T-cell (primary cell): ENCODE measurements at places on chromosomes 5 and 9.

- no peak for DNase-seq
These were observed 473.6 kb downstream of the KCTD16 start for GRCh38 chr5:144644317-144644716.

GRCh38 chr5:166342402-166342801 lies 1949.0 kb upstream of the WWC1 start:
- no peak for DNase-seq

- peak; percentile 75 for DNase-seq
These were observed 1.3 kb downstream of the CD74 start for GRCh38 chr5:150411245-150411979.

DNA sequence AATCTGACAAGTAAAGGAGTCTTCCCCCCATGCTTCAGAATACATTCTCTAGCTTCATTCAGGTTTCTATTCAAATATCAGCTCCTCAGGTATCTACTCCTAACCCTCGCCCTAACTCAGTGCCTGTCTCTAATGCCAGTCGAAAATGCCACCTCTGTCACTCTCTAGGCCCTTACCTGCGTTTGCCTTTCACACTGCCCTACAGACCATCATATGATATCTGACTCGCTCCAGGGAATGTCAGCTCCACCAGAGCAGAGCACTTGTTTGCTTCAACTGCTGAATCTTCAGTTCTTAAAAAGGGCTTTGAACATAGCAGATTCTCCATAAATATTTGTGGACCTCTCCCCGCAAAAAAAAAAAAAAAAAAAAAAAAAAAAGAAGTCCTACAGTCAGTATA lies 46.7 kb downstream of the ADRB2 start:
- no peak for DNase-seq

GRCh38 chr9:18379073-18379811 lies 94.7 kb upstream of the ADAMTSL1 start:
- DNase-seq, result no peak

GRCh38 chr9:120985819-120986222 lies 59.2 kb upstream of the TRAF1 start:
- DNase-seq, result no peak

GRCh38 chr9:33375841-33376321 lies 26.5 kb downstream of the AQP7 start:
- no peak for DNase-seq

GRCh38 chr9:91131433-91131839 lies 230.3 kb downstream of the AUH start:
- DNase-seq, result no peak

DNA sequence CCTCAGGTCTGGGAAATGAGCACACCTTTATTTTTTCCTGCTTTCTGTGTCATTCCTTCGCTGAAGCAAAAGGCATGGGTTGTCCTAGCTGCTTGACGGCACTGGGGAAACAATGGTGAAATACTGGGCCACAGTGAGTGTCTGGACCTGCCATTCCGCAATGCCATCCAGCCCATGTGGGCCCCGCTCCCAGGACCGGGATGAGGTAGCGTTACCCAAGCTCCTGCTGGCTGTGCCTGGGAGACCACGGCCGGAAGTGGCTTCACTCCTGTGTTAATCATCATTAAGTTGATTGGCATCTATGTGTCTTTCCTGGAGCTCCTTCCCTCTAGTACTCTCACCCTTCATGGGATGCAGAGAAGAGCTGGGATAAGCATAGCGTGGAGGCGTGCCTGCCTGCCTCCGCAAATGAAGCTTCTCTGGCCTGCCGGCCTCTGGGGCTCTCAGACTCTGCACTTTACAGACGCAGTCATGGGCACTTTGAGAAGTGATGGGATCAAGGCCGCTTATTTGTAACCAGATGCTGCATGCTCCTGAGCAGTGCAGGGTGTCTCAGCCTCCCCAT lies 16.5 kb upstream of the SMIM32 start:
- no peak for DNase-seq

GRCh38 chr9:115945009-115945431 lies 208.6 kb upstream of the PAPPA start:
- DNase-seq, result no peak

- DNase-seq, result no peak
These were observed 123.6 kb upstream of the SLC1A3 start for GRCh38 chr5:36482812-36483211.

- no peak for DNase-seq
These were observed 987.6 kb downstream of the PTPRD start for GRCh38 chr9:9625248-9625647.

DNA sequence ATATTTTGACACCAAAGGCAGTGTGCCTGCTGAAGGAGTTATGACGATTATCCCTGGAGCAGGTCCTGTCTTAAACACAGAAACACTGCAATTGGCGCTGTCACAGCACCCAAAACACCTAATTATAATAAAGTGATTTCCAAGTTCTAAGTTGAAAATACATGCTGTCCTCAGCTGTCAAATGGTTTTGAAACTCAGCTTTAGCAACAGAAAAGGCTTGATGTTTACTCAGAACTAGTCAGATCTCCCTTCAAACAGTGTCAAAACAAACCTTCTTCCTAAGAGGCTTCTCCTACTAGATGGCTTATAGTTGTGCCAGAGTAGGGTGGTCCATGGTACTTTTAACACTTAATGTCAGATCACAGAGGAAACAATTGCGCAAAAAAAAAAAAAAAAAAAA lies 87.2 kb upstream of the IRX1 start:
- no peak for DNase-seq

DNA sequence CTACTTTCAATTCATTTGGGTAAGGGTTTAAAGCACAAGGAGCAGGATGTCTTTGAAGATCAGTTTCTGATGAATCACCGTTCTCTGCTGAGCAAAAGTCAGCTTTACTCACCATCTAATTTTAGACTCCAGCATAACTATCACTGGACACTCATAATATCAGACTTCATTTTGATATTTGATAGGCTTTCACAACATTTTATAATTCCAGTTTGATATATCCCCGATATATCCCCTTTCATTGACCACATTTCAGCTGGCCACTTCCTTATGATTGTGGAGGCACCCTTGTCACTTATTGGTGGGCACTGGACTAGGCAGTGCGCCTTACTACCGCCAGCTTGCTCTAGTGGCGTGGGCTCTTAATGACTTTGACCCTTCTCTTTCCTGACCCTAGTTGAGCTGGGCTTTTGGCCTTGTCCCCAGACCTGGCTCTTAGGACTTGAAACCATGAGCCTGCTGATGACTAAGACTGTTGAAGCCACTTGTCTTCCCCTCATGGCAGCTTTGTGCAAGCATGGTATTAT lies 46.8 kb downstream of the CYSTM1 start:
- no peak for DNase-seq

GRCh38 chr5:78519198-78519941 lies 129.2 kb downstream of the LHFPL2 start:
- no peak for DNase-seq

- no peak for DNase-seq
These were observed 23.4 kb downstream of the UBE2R2 start for GRCh38 chr9:33840381-33840780.

DNA sequence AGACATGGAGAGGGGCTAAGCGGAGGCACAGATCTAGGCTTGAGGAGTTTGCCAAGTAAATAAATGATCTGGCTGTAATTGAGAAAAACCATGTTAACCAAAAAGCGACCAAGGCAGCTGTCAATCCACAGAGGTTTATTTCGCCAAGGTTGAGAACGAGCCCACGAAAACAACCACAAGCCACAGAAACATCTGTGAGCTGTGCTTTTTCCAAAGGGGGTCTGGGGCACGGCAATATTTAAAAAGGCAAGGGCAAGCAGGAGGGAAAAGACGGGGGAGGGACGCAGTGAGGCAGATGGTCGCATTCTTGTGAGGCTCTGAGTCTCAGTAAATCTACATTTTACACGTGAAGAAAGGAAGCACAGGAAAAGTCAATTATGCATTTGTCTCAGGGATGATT lies 25.4 kb downstream of the CCT5 start:
- no peak for DNase-seq

GRCh38 chr5:10364186-10364689 lies 10.7 kb downstream of the MARCHF6 start:
- no peak for DNase-seq

DNA sequence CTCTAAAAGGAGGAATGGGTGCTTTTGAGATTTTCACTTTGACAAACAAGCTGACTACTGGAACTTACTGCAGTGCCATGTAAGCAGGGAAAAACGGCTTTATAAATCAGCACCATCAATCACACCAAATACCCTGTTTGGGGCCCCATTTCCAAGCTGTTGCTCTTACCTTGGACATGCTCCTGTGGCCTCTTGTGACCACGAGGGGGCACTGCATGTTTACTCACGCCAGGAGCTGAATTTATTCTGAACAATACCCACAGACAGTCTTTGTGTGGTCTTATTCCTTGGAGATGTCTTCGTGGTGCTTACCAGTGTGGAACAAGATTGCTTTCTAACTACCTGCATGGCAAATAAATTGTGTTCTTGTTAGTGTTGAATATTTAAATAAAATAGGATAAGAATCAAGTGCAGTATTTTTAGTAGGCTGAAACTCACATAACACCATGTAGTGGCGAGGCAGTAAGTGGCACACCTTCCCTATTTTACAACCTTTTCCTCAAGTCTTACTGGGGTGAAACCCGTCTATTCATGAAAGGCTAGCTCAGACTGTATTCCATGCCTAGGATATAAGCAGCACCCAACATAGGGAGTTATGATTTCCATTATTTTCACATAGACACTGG lies 155.5 kb upstream of the NMUR2 start:
- peak; percentile 10 for DNase-seq

- DNase-seq, result no peak
These were observed 59.5 kb upstream of the FOXI1 start for GRCh38 chr5:170046241-170046640.

DNA sequence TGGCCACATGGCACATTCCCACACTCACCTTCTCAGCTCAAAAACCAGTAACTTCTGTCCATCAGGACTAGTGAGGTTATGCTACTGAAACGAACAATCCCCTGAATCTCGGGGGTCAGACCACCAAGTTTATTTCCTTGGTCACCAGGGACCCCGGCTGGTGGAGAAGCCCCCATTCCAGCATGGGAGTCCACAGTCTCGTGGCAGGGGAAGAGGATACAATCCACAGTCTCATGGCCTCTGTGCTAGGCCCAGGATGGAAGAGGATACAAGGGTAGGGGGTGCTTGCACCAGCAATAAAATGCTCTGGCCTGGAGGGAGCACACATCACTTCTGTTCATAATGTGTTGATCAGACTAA lies 7.4 kb upstream of the CARD19 start:
- no peak for DNase-seq

GRCh38 chr9:100425758-100426157 lies 1.2 kb upstream of the MSANTD3 start:
- no peak for DNase-seq

GRCh38 chr5:176889321-176890280 lies 9.5 kb downstream of the HK3 start:
- no peak for DNase-seq

GRCh38 chr5:6289239-6289638 lies 89.1 kb downstream of the MED10 start:
- no peak for DNase-seq

- DNase-seq, result no peak
These were observed 4.3 kb upstream of the COX7C start for GRCh38 chr5:86613455-86613854.

- no peak for DNase-seq
These were observed at the start of gene NCS1 for GRCh38 chr9:130172161-130172857. TSS of gene NCS1 (plus strand) at chr9:130172404. CDS start at chr9:130172664, 260 bp downstream.

- no peak for DNase-seq
These were observed 109.1 kb downstream of the CDH10 start for GRCh38 chr5:24535646-24536045.

DNA sequence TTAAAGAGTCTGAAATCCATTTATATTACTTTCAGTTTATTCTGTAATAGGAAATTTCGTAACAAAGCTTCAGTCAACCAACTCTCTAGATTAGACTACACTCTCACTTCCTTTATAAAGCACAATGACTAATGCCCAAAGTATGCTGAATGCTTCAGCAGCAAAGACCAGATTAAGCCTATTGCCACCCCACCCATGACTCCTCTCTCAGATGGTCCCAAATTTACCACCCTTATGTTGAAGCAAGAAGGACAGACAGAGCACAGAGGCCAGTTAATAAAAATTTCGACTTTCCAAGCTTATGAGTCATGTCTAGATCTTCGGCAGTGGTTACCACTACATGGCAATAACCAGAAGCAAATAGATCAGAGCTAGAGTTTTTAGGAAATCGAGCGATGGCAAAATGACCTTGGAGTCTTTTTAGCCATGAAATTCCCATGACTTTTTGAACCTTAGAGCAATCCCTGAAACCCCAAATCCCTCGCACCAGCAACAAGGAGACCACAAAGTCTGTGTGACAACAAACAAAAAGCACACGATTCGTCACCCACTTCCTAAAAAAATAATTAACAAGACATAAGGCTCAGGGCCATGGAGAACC lies 287.8 kb upstream of the RASA1 start:
- DNase-seq, result no peak

GRCh38 chr9:97386733-97387503 lies 25.0 kb upstream of the TDRD7 start:
- DNase-seq, result peak; percentile 23

DNA sequence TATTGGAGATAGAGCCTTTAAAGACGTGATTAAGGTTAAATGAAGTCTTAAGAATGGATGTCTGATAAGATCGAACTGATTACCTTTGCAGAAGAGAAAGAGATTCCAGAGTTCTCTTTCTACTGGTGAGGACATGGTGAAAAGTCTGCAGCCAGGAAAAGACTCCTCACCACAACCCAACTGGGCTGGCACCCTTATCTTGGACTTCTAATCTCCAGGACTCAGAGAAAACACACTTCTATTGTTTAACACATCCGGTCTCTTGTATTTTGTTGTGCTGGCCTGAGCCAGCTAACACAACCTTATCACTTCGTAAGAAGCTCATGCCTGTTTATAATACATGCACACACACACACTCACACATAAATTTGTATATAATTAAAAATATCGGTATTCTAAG lies 489.1 kb downstream of the PRDM9 start:
- DNase-seq, result no peak
